ENCODE measurements at places on chromosomes 6 and 20.
A peak's percentile ranks its signal among the peaks of the same experiment; 100 is the strongest.

DNA sequence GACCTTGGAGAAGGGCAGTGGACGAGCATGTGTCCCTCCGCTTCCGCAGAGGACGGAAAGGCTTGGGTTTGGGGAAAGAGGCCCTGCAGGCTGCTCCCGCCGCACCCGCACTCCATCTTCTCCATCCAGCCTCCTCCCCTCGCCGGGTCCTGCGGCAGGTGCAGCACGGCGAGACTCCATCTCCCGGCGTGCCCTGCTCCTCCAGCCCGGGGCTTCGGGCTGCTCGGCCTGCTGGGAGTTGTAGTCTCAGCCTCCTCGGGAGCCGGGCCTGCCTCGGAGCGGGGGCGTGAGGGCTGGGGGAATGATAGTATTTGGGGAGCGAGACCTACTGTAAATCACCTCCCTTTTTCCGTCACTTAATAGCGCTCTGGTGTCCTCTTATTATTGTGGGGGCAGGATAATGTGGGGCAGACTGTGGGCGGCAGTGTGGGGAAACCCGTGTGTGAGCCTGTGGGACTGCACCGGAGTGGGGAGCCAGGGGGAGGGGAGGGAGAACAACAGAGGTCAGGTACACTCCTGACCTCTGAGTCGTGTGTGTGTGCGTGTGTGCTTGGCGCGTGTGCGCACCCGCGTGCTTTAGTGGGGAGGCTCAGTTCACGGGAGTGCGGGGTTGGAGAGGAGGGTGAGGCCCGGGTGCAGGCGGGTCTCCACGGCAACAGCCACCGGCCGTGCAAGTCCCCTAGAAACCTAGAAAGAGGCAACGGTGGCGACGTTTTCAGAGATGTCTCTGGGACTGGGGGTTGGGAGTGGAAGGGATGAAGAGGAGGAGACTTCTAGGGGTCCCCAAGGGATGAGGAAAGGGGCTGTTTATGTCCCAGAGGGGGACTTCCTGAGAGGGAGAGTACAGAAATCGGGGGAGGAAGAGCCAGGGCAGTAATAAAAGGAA lies 4.1 kb downstream of the TTBK1 start:
- DNase-seq, result peak; percentile 67

- no peak for DNase-seq
These were observed 33.1 kb upstream of the PIM1 start for GRCh38 chr6:37136821-37137200.

GRCh38 chr20:62051144-62051543 lies 14.5 kb downstream of the TAF4 start:
- no peak for DNase-seq

- no peak for DNase-seq
These were observed 138.2 kb upstream of the PLCB4 start for GRCh38 chr20:8930726-8931125.

DNA sequence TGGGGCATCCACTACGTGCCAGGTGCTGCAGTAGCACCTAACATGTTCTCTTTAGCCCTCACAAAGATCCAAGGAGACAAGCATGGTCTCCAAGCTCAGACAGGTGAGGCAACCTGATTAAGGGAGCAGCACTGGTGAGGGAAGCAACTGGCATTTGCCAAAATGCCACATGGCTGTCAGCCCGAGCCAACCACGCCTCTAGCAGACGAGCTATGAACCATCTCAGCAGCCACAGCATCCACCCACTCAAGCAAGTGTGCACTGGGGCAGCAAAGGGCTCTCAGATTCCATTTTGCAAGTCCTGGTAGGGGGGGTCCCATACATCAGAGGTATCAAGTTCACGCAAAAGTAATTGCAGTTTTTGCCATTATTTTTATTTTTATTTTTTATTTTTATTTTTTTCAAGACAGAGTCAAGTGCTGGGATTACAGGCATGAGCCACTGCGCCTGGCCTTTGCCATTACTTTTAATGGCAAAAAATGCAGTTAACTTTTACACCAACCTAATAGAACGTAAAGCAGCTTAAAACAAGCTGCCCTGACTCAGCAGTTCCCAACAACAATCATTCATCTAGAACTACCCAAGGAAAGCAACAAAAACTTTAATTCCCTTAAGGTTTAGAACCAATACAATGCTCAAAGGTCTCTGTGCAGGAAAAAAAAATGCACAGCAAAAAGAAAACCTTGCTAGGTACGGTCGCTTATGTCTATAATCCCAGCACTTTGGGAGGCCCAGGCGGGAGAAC lies 36.3 kb upstream of the SPDEF start:
- no peak for DNase-seq

DNA sequence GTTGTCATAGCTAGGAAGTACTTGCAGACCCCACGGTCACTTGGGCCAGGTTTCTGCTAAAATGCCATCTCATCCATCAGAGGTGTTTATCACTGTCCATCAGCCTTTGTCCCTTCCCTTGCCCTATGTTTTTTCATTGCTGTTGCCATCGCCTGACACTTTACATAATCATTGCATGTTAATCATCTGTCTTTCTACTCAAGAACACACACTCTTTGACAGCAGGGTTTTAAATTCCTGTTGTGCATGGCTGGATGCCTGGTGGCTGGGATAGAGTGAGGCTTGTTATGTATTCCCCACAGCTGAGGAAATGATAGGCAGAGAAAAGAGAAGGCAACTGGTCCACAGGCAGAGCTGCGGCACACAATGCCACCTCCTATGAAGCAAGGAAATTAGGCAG lies 11.7 kb upstream of the C6orf118 start:
- no peak for DNase-seq

GRCh38 chr20:63794614-63795013 lies 36.5 kb downstream of the ZBTB46 start:
- DNase-seq, result no peak

- DNase-seq, result no peak
These were observed 1.9 kb downstream of the STMND1 start for GRCh38 chr6:17103715-17104114.

GRCh38 chr6:30465595-30466306 lies 23.6 kb upstream of the HLA-E start:
- DNase-seq, result no peak

DNA sequence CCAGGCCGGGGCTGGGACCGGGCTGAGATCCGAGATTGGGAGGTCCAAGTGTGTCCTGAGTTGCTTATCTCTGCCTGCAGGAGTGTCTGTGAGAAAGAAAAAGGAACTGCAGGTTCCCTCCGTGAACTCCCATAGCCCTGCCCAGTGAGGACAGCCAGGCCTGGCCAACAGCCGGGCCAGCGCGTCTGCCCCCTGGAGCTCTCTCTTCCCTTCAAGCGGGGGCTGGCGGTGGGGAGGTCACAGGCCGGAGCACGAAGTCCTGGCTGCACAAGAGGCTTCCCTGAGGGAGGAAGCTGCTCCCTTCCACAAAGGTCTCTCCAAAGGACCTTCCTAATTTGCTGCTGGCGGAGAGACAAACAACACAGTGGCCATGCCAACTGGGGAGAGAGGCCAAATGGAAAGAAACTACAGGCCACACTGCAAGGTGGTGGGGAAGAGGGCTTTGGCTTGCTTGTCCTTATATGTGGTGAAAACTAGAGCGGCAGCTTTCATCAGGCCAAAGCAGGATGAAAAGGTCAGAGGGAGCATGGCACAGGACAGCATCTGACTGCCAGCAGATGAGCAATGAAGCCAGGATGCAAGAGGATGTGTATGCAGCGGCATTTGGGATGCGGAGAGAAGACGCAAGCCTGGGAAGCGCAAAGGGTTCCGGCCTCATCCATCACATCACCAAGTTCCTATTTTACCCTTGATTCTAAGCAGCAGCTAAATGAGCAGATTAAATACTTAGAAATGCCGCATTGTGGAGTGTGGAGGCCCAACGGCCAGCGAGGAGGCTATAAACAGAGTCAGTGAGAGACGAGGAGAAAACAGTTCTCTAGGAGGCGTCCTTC lies 260.0 kb downstream of the ERMARD start:
- DNase-seq, result no peak

DNA sequence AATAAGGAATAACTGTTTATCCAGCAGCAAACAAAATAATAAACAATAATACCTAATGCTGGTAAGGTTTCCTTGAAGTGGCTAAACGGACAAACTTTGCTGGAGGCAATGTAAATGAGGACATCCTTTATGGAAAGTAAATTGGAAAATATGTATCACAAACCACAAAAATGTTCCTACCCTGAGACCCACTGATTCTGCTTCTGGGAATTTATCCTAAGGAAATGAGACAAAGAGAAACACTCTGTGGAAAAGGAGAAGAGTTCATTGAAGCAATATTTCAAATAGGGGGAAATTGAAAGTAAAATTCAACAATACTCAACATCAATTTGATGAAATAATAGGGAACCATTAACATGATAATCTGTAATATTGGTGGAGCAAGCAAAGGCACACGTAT lies 37.9 kb downstream of the MAFB start:
- DNase-seq, result no peak

GRCh38 chr20:40770564-40771307 lies 81.7 kb upstream of the MAFB start:
- no peak for DNase-seq

GRCh38 chr6:129643968-129644367 lies 66.0 kb downstream of the ARHGAP18 start:
- DNase-seq, result no peak

DNA sequence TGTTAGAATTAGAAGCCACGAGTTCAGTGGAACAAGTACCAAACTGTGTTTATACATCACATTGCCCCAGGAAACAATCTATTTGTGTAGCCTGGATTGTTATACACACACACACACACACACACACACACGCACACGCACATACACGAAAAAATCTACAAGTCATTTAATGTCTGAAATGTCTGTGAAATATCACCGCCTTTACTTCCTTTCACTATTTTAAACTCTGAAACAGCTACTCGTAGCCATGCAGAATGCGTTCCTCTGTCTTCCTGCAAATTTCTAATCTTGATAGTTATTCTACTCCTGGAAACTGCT lies 84.4 kb upstream of the SCAF8 start:
- no peak for DNase-seq

- DNase-seq, result no peak
These were observed 94.0 kb upstream of the HIVEP1 start for GRCh38 chr6:11917951-11918738.

DNA sequence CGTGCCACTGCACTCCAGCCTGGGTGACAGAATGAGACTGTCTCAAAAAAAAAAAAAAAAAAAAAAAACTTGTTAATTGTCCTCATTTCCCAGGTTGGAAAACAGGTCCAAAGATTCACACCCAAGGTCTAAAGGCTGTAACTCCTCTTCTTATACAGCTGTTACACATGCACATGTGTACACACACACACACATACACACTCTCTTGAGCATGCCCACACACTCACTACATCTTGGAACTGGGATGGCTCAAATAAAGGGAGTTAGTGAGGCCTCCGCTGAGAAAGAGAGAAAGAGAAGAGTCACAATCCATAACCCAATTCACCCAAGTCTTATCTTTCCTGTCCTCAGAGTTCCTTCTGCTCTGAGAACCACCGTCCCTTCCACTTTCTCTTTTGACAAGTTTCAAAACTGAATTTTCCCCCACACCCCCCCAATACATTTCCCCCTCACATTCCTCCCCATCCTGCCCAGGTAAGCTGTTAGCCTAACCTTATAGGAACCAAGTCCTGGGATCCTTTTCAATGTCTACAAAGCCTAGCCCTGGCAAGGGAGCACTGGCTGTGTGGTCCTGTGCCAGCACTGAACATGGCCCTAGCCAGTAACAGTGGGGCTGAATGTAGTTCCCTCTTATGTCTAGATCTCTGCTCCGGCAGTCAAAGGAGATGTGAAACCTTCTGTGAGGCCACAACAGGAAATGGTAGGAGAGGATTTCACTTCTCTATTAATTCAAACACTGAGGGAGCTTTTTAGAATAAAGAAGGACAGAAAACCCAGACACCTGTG lies 3.2 kb upstream of the HLA-DMB start:
- no peak for DNase-seq

- no peak for DNase-seq
These were observed 87.5 kb upstream of the ARID1B start for GRCh38 chr6:156689656-156690055.

DNA sequence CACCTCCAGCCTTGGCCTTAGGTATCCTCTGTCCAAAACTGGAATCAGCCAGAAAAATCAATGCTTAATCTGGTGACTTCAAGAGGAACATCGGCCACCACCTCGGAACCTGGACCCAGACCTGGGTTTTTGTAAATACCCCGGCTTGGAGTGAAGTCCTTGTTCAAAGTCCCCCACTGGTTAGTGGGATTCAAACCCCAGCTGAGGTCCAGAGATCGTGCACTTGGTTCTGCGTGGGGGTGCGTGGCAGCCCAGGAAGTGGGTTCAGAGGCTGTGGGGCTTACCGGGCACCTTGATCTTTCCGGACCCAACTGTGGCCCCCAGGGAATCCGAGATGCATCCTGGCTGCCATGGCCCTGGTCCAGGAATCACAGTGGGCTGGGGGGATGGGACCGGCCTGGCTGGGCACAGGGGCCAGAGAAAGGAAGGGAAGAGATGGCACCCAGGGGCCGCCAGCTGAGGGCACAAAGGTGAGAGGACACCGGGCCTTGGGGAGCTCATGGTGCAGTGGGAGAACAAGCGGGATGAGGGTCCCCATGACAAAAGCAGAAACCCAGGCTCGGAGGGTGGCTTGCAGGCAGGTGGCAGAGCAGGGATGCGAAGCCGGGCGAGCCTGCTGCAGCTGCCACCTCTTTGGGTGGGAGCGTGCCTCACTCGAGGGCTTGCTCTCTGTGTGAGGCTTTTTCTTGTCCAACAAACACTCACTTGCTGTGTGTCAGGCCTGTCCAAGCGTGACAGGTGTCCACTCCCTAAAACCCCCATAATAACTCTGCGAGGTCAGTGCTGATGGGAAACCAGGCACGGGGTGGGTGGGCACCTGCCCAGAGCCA lies 27.7 kb downstream of the ZBP1 start:
- no peak for DNase-seq

DNA sequence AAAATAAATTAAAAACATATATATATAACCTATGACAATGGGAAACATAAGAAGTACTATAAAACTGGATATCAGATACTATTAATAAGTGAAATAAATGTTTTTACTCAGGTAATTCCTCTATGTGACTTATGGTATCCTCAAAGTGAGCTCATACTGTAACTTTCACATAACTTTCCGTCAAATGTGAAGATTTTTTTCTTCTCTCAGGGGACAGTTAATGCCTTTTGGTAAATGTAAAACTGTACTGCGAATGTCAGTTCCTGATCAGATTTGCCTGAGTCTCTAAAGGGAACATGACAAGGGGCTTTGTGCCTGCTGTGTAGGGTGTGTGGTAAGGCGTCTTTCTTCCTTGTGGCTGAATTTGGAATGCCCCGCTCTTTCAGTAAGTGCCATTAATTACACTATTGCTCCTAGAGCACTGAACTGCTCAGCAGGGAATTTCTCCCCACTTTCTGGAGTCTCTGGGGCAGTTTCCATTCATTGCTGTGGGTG lies 271.8 kb downstream of the PRL start:
- no peak for DNase-seq

GRCh38 chr20:650954-651353 lies 2.0 kb downstream of the SRXN1 start:
- no peak for DNase-seq

DNA sequence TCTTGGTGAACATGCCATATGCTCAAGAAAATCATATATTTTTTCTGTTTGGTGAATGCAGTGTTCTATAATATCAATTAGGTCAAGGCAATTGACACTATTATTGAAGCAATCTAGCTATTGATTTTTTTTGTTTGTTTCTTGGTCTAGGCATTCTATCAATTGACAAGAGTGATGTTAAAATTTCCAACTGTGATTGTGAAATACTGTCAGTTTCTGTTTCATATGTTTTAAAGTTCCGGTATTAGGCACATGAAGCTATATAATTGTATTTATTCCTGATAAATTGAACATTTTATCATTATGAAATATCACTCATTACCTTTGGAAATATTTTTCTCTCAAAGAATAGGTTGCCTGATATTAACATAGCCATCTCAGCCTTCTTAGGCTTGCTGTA lies 653.4 kb downstream of the HDGFL1 start:
- no peak for DNase-seq

- no peak for DNase-seq
These were observed 148.4 kb upstream of the RIMS1 start for GRCh38 chr6:71737953-71738352.
